ENCODE measurements at places on chromosomes 2 and 18.

GRCh38 chr2:176170602-176171305, 13.6 kb downstream of the HOXD3 start:
- no peak for DNase-seq

DNA sequence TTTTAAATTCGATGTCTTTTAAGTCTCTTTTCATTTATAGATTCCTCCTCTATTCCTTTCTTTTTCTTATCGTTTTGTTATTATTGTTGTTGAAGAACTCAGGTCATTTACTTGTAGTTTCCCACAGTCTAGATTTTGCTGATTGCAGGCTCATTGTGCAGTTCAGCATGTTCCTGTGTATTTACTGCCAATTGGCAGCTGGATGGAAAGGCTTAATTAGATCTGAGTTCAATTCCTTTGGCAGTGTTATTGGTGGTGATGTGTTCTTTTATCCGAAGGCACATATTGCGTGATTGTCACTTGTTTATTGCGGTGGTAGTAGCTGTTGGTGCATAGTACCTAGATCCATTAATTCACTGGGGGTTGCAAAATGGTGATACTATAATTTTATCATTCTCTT, 180.7 kb downstream of the BABAM2 start:
- no peak for DNase-seq

DNA sequence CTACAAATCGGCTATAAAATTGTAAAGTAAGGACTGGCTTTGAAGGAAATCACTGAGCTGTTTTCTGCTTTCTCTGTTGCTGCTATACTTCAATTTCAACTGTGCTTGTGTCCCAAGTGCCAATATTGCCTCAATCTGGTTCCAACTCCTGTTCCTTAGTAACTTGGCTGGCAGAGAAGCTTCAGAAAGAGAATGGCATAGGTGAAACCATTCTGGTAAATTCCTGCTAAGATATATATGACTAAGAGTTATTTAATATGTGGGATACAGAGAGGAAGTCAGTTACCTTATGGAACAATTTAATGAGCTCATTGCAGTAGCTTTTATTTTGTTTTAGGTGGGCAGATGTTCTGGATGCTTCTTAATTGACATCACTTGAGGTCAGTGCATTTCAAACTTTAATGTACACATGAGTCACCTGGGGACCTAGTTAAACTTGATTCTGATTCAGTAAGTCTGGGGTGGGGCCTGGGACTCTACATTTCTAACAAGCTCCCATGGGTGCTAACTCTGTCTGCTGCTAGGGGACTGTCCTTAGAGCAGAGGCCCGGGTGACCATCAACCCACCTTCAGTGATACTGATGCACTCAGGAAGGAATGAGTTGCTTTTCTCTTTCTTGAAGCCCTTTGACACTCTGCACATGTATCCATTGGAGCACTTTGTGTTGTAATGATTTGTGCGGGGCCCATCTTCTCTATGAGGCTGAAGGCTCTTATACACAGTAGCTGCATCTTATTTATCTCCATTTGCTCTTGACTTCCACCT, 47.6 kb downstream of the LIPG start:
- DNase-seq = no peak

- no peak for DNase-seq
These were observed 10.9 kb downstream of the CCDC68 start for GRCh38 chr18:54948350-54948837.

DNA sequence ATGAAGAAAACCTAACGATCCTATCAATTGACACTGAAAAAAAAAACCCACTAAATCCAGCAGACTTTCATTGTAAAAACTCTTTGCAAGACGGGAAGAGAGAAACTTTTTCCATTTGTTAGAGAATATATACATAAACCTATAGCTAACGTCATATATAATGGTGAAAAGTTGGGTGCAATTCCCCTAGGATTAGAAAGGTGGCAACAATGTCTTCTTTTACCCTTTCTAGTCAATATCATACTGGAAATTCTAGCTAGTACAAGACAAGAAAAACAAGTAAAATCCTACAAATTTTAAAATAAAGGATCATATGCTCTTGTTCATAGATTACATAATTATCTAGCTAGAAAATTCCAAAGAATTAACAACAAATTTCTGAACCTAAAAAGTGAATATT, 1596.5 kb upstream of the LRRTM1 start:
- DNase-seq = no peak

DNA sequence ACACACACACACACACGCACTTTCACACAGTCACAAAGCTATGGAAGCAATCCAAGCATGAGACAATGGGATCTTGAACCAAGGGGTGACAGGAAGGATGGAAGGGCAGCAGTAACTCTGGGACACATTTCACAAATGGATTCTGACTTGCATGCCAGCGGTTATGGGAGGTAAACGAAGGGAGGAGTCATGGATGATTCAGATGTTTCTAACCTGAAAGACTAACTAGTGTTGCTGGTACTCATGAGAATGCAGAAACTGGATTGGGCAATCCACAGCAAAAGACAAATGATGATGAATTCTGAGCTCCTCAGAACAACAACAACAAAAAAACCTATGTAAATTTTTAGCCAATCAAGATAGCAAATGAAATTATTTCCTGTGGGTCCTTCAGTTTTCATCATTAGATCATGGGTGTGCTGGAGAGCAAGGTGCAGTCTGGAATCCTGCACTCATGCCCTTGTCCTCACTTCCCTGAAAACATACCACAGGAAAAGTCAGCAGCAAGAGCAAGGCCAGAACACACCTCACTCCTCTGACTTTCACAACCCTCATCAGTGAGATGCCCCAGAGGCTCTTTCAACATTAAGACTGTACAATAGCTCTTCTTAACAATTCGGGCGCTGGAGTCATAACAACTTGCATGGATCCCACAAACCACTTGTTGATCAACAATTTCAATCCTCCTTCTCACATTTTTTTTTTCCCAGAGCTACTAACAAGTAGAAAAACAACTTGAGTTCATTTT, 32.6 kb downstream of the ABCA12 start:
- no peak for DNase-seq

GRCh38 chr2:213010106-213010779, 141.2 kb downstream of the IKZF2 start:
- no peak for DNase-seq
